ENCODE measurements at places on chromosomes 11 and 22.

GRCh38 chr11:112925516-112926310, 35.5 kb upstream of the NCAM1 start:
- DNase-seq = no peak

- DNase-seq = no peak
Observed at GRCh38 chr11:116773203-116774097, 663 bp upstream of the BUD13 start.

GRCh38 chr11:114209904-114210303, 86.3 kb upstream of the NNMT start:
- no peak for DNase-seq

DNA sequence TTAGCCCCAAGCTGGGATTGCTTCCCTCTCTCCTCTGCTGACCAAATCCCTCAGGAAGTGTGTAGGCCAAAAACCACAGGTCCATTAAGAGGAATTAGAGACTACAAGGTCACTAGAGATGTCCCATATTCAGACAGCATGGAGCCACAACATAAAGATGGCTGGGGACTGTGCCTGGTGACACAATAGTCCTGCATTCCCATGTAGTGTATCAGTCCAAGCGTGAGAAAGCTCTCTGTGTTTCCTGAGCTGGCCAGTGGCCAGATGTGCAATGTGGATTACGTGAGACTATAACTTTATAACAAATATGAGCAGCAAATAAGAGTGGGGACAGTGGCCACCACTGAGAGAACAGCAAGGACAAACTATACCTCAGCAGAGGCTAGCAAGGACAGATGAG, 7.6 kb upstream of the MS4A10 start:
- peak; percentile 45 for DNase-seq

GRCh38 chr11:78612721-78613377, 38.2 kb upstream of the NARS2 start:
- DNase-seq = no peak
